ENCODE measurements at places on chromosomes 4 and X.
A peak's percentile ranks its signal among the peaks of the same experiment; 100 is the strongest.

- DNase-seq: no peak
These were observed 29.5 kb downstream of the CCNQ start for GRCh38 chrX:153569475-153569874.

DNA sequence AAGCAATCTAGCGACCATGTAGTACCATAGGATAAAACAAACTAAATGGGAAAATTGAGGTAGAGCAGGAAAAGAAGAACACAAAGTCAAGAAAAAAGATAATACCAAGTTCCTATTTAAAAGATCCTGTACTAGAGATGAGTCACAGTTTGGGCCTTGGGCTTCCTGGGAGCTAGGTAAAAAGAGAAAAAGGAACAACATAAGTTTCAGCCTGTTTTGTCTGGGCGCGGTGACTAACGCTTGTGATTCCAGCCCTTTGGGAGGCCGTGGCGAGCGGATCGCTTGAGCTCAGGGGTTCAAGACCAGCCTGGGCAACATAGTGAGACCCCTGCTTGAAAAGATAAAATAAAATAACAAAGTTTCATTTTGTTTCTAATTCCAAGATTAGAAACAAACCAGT is 14.0 kb upstream of the TMEM156 start:
- DNase-seq: peak; percentile 12

DNA sequence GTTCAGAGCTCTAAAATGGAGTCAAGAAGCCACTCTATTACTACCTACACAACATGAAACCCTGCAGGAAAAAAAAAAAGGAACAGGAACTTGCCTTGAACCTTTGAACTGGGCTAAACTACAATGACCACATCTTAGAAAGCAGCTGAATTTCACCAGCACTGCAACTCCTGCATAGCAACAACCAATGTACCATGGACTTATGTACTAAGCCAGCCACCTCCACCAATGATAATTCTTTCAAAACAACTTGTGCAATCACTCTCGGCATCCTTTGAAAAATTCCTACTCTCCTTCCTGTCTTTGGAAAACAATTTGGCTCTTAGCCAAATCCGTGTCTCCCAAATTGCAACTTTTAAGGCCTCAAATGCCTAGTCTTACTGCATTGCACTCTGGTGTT is 26.8 kb upstream of the FMR1 start:
- no peak for DNase-seq

DNA sequence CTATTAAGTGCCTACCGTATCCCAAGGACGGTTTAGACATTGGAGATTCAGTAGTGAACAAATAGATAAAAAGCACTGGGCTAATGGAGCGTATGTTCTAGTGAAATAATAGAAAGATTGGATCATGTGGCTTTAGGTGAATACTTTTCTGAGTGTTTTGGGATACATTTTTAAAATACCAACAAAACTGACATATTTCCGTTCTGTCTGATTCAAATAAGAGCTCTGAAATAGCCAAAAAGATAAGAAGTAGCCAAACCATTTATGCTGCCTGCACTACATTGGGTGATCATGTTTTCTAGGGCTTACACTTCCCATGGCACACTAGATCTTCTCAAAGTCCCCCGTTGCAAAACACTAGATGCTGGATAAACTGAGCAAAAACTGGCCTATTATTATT is 14.2 kb downstream of the IGFBP7 start:
- DNase-seq: peak; percentile 94

DNA sequence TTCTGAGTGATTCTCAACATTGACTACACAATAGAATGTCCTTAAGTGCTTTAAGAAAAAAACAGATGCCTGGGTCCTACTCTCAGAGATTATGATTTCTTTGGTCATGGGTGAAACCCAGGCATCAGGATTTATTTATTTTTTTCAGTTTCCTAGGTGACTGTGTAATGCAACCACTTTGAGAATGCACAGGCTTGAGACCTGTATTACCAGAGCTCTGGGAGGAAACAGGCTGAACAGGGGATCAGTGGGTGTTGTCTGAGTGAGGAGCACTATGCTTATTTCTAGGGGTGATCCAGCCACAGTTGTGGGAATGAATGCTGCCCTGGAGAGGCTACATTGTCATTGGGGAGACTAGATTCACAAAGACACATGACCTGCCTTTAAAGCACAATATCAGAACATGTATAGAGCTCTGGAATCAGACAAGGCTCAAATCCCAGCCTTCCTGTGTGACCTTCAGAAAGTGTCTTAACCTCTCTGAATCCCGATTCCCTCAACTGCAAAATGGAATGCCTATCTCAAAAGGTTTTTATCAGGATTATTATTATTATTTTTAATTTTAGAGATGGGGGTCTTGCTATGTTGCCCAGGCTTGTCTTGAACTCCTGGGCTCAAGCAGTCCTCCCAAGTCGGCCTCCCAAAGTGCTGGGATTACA is 61.6 kb upstream of the PRPS1 start:
- DNase-seq: peak; percentile 13

GRCh38 chrX:72057849-72058248 is 73.9 kb downstream of the RTL5 start:
- DNase-seq: no peak

DNA sequence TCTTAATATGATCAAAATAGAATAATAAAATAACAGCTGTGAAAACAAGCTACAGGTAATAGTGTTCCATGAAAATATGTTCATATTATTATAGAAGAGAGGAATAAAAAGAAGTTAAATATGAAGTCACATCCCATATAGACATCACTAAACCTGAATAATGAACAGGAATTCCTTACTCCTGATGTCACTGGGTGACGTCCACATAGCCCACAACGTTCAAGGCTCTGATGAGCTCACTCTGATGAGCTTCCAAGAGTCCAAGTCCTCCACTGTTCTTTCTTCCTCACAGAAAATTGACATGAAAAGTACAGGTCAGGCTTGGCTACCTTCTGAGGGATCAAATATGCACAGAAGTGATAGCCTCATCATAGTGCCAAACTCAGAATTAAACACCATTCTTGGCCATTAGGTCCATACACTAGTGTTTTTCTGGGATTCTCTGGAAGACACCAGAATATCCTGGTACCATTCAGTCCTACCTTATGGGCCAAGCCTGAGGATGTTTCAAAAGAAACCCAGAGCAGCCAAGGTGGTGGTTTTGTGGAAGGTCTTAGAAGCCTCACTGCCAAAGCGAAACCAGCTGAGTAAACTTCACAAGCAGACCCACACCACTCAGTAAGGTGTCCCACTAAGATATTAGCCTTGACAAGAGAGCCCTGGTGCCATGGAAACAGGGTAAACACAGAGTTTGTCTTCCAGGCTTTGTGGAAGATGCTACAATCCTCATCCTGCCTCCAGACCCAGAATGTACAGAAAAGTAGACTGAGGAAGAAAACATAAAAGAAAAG is 138.4 kb upstream of the HHIP start:
- peak; percentile 4 for DNase-seq

DNA sequence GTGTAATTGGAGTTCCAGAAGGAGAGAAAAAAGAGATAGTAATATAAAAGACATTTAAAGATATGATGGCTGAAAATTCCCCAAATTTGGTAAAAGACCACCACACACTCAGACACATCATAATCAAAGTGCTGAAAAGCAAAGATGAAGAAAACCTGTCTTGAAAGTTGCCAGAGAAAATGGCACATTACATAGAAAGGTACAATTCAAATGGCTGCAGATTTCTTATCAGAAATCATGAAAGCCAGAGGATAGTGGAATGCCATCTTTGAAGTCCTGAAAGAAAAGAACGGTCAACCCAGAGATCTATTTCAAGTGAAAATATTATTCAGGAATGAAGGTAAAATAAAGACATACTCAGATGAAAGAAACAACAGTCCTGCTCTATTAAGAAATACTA is 29.3 kb upstream of the PAGE4 start:
- no peak for DNase-seq

DNA sequence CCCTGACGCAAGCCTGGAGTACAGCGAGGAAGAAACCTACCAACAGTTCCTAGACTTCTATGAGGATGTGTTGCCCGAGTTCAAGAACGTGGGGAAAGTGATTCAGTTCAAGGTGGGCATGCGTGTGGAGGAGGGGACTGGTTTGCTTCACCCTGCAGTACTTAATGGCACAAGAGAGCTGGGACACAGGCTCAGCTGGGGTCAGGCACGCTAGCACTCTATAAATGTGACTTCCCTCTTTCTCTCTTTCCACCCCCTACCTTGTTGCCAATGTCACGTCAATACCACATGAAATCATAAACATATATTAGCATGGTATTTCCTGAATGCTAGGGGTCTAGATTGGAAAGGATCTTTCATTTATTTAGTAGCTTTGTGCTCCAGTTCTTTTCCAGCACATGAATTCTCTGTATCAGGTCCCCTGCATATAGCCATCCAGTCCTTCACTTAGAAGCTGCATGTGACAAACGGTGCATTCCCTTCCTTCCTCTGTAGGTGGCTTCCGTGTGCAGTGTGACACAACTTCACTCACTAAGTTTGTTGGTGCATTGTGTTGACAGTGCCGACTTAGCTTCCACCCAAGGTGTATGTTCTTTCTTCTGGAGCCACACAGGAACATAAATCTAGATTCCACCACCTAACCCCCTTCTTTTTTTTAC is 25.6 kb downstream of the ZRSR2 start:
- peak; percentile 23 for DNase-seq

- no peak for DNase-seq
These were observed 7.1 kb downstream of the ARHGEF6 start for GRCh38 chrX:136773648-136774047.

DNA sequence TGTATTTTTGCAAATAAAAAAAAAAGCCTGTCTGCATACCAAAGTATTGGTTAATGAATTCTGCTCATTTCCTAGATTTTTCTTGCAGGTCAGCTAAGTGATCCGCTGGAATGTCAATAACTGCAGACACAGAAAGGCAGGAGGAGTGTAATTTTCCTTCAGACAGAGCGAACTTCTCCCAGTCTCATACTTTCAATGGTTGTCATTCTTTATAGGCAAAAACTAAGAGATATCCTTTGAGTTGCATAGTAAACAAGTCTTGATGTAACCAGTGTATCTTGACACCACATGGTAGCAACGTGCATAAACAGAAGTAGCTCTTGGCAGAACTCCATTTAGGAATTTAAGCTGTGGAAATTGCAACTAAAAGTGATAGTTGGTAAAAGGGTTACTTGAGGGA is 8.2 kb downstream of the CAPN6 start:
- no peak for DNase-seq

DNA sequence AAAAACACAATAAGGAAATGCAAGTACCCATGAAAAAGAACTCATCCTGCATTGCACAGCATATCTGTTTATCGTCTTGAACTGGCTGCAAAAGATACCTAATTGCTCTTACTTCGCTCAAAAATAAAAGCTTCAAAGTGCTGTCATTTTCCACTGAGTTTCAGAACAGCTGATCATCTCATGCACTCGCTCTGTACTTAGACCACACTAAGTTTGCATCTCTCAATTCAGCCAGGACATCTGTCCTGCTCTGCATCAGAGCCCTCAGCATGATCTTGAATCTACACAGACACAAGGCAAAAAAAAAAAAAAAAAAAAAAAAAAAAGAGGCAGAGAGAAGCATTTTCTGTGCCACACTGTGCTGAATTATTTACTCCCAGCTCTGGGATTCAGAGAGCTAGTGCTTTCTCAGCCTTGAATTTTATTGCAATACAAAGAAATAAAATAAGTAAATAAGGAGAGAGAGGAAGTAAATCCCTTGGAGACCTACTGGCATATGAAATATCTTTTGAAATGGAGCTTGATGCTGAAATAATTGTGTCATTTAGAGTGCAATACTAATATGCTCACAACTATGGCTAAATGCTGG is 81.3 kb downstream of the PPP1R2C start:
- DNase-seq: no peak

DNA sequence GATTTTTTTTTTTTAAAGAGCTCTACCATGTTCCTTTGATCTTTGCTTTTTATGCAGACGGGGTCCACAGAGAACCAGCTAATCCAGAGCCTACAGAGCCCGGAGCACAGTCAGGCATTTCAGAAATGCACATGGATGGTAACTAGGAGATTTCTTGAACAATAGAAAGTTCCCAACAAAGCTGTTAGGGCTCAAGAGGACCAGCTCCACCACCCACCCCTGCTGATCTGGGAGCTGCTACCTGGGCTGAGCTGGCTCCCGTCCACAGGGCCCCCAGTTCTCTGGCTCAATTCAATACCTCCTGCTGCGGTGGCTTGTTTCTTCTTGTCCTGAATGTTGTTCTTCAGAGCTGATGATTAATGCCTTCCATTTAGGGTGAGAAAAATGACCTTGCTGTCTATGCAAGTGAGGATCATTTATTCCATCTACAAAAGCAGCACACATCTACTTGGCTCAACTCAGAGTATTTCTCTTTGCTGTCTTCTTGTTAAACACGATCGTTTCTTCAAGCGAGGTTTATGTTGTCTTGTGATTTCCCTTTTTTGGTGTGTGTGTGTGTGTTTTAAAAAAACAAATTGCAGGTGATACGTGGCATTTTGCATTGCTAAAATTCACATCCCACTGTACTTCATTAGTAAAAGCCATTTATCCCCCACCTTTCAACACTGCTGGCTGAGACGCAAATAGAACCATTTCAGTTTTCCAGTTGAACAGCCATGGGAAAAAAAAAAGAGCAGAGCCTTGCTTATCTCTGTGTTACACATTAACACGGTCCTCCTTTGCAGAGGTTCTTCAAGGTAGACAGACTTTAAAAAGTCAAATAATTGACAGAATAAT is 31.3 kb downstream of the IGFBP7 start:
- peak; percentile 20 for DNase-seq

DNA sequence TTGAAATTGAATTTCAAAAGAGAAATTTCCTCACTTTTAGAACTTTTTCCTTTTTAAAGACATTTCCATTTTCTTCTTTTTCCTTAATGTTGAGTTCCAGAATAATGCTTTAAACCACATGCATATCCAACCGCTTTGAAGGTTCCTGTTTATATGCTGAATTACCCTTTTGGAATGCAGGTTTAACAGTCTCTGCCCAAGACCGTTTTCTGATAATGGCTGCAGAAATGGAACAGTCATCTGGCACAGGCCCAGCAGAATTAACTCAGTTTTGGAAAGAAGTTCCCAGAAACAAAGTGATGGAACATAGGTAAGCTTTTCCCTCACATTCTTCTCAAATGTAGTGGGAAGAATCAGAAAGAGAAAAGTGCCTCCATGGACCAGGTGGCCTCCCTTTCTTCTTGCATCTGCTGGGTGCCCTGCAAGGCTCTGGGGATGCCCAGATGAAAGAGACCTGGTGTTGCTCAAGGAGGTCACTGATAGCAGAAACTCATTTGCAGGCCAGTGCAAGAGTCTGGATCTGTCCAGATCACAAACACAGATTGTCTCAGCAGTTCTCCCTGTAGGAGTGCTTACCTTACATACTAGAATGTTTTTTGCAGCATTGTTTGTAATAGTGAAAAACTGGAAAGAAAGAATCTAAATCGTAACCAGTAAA is 42.9 kb downstream of the MOSPD2 start:
- DNase-seq: peak; percentile 81

DNA sequence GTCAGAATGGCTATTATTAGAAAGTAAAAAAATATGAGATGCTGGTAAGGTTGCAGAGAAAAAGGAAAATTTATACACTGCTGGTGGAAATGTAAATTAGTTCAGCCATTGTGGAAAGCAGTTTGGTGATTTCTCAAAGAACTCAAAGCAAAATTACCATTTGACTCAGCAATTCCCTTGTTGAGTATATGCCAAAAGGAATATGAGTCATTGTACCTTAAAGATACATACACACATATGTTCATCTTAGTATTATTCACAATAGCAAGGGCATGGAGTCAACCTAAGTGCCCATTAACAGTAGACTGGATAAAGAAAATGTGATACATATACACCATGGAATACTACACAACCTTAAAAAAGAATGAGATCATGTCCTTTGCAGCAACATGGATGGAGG is 148.2 kb downstream of the COMMD8 start:
- peak; percentile 60 for DNase-seq

- no peak for DNase-seq
These were observed 47.4 kb upstream of the PTCHD1 start for GRCh38 chrX:23287191-23287725.

GRCh38 chr4:6178757-6179156 is 21.6 kb downstream of the JAKMIP1 start:
- no peak for DNase-seq
